ENCODE measurements at places on chromosomes 16 and 17. TPM values are rescaled to one million over a fixed set of nuclear protein-coding genes. Genes with fewer than 3 reads are reported as not detected.

DNA sequence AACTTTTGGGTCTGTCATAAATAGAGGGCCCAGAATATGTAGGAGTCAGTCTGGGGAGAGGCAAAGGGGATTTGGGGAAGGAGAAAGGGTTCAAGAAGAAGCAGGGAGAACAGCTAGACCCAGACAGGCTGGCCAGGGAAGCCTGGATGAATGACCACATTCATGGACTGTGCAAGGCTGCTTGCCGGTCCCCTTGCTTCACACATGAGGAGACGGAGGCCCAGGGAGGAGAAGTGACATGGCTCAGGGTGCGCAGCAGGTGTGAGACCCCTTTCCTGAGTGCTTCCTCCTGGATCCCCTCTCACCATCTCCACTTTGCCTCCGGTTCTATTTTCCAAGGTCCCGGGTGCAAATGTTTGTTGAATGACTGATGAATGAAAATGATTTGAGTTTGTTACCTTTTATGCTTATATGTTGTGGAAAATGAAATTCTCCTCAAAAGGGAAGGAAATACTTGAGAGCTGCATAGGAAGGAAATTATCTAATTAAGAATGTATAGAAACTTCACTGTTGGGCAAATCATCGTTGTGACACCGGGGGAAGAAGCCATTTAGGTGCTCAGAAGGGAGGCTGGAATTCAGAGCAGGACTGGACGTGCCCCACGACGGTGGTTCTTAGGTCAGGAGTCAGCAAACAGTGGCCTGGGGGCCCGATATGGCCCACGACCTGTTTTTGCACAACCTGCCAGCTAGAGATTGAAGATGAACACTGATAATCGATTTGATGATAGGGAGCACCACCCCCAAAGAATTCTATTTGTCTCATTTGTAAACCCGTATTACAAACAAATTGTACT, 559 bp downstream of the ITGAM start:
- DNase-seq = no peak

GRCh38 chr17:81519284-81520020, 6.9 kb upstream of the ACTG1 start:
- no peak for DNase-seq

- no peak for DNase-seq
Observed at GRCh38 chr17:17998934-17999333, 26.3 kb downstream of the DRC3 start.

DNA sequence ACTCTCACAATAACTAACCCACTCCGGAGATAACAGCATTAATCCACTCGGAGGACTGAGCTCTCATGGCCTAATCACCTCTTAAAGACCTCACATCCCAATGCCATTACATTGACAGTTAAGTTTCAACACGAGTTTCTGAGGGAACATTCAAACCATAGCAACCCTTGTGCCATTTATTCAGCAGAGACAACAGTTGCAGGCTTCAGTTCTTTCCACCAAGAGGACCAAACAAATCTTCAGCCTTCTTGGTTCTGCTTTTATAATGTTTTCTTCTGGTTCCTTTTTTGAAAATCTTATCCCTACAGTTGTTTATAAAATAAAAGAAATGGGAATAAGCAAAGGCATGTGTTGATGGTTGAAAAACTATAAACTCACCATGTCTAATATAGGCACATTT, 2.1 kb upstream of the CD300E start:
- DNase-seq = no peak

Gene ADGRG1
- 32.1 TPM for total RNA-seq

Gene CORO6
- total RNA-seq = 1.3 TPM

Measured in pulmonary artery endothelial cell (primary cell).